ENCODE measurements at places on chromosomes 6 and 20.

GRCh38 chr20:50048420-50049166 lies 64.4 kb downstream of the UBE2V1 start:
- no peak for DNase-seq

DNA sequence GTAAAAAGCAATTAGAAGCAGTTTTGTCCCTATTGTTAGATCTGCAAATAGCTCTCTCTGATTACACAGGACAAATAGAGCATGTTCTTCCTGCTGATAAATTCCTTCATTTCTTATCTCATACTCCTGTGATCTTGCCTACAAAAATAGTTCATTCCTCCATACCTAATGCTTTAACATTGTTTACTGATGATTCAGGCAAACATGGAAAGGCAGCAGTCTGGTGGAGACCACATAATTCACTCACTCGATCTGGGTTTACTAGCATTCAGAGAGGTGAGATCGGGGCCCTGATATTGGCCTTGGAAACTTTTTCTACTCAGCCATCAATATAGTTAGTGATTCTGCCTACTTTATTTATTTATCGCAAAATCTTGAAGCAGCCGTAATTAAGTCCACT lies 20.2 kb downstream of the HLA-DPA1 start:
- no peak for DNase-seq

DNA sequence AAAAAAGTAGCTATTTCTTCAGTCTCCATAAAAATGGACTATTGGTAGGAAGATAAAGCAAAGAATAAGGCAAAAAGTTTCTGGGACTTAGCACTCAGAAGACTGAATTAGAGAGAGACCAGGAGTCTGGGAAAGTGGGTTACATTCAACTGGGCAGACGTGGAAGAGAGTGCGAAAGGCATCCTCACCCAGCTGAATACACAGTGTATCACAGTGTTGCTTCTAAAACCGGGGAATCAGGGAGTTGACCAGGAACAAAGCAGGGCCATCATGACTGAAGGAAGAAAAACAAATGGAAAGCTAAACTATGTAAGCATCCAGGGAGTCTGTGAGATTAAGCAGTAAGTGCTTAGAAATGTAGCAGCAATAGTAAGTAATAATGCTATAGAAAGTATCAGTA lies 452.9 kb upstream of the MAN1A1 start:
- no peak for DNase-seq

- no peak for DNase-seq
Observed at GRCh38 chr6:170597278-170597677, 12.8 kb upstream of the PDCD2 start.

GRCh38 chr20:51959066-51959542 lies 156.8 kb upstream of the SALL4 start:
- DNase-seq, result no peak

GRCh38 chr20:44409132-44409600 lies 53.7 kb downstream of the HNF4A start:
- DNase-seq, result no peak

DNA sequence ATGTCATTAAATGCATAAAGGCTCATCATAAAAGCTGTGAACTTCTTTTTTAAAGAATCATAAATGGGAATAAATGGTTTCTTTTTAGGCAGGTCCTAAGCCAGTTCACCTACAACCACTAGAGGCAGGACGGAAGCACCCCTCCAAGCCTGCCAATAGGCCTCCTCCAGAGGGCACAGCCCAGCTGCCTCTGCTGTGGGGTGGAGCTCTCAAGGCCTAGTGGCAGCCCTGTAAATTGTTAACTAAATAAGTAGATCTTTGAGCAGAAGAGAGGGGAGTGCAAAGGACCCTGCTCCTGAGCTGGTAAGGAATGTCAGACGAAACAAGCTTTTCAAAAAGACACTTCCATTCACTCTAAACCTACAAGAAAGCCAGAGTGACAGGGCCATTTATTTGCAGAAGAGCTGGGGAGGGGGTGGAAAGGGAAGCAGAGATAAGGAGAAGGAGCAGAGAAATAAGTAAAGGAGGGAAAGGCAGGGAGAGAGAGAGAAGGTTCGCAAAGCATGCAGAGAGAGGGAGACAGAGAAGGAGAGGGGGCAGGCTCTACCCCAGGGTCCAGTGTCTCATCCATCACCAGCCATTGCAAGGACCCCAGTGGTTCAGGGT lies 18.0 kb upstream of the MAFB start:
- DNase-seq, result no peak

DNA sequence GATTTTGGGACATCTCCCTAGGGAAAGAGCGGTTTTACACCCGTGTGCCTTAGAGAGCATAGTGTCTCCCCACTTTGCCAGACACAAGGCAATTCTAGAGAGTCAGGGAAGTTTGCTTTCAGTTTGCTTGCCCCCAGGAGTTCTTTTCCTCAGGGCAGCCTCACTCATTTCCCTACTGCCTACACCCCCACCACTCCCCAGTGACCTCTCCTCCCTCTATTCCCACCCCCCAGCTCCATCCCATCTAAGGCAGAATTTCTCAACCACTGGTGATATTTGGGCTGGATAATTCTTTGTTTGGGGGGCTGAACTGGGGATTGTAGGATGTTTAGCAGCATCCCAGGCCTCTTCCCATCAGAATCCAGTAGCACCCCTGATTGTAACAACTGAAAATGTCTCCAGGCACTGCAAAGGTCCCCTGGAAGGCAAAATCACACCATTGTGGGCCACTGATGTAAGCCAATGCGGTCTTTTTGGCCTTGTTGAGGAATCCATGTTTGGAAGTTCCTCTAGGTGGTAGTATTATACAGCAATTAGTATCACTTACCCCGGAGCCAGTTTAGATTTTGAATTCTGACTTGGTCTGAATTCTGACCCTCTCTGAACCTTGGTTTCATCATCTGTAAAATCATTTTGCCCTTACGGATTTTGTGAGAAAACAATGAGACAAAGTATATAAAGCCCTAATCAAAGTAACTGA lies 1.3 kb downstream of the EPPIN start:
- no peak for DNase-seq

GRCh38 chr6:73560182-73560732 lies 39.4 kb upstream of the EEF1A1 start:
- no peak for DNase-seq

All from NCI-H2107 (cell line).